Neural progenitor cell (in vitro differentiated cells): ENCODE measurements at places on chromosomes 5 and 9. TPM values are rescaled to one million over a fixed set of nuclear protein-coding genes. Genes with fewer than 3 reads are reported as not detected.

GRCh38 chr9:136553581-136553980 is 7.7 kb upstream of the NOTCH1 start:
- no peak overlapping the region for H3K27ac ChIP-seq
- DNase-seq = no peak
- H3K27me3 ChIP-seq = no peaks in the 10 kb centered on the region
- no peak overlapping the region for H3K4me3 ChIP-seq

DNA sequence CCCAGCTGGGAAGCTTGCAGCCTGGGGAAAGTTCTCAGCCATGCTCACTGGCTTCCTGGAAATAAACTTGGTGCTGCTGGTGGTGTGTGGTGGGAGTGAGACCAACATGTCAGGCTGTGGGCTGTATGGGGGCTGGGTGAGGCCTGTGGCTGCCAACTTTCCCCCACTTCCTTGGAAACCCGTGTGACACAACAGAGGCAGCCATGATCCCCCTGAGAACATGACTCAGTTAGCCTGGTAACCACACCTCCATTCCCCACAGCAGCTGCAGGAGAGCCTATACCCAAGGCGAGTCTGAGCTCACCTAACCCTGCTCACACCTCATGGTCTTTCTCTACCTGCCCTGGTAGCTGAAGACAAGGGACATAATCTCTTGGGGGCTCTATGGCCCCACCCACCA is 72.7 kb upstream of the RGMB start:
- DNase-seq = no peak
- H3K36me3 ChIP-seq = no peaks in the 10 kb centered on the region
- H3K27ac ChIP-seq = no peak overlapping the region

DNA sequence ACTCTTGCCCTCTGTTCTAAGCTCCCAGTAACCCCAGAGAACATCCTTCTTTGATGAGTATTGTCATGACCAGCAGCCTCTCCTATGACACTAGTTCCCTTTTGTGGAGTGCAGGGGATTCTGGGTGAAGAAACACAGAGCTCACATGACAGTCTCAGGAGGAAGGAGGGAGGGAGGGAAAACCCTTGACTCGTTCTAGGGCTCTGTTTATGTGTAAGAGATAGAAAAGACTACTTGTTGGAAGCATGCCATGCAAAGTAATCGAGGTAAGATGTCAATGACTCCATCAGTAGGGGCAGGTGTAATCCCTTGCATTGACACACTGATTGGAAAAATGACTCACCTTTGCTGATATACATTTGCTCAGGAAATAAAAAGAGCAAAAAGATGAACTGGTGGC is 190.2 kb upstream of the ELL2 start:
- H3K36me3 ChIP-seq = no peaks in the 10 kb centered on the region
- no peak for DNase-seq
- H3K27me3 ChIP-seq = no peaks in the 10 kb centered on the region
- no peaks in the 10 kb centered on the region for H3K4me1 ChIP-seq
- H3K4me3 ChIP-seq = no peak overlapping the region
- H3K27ac ChIP-seq = no peak overlapping the region

PTGES gene
- total RNA-seq = 2.3 and 2.9 TPM in 2 replicates

CTSL gene
- total RNA-seq = 35.9 and 37.6 TPM in 2 replicates

SH3PXD2B gene
- 27.3 and 46.3 TPM in 2 replicates for total RNA-seq

DNA sequence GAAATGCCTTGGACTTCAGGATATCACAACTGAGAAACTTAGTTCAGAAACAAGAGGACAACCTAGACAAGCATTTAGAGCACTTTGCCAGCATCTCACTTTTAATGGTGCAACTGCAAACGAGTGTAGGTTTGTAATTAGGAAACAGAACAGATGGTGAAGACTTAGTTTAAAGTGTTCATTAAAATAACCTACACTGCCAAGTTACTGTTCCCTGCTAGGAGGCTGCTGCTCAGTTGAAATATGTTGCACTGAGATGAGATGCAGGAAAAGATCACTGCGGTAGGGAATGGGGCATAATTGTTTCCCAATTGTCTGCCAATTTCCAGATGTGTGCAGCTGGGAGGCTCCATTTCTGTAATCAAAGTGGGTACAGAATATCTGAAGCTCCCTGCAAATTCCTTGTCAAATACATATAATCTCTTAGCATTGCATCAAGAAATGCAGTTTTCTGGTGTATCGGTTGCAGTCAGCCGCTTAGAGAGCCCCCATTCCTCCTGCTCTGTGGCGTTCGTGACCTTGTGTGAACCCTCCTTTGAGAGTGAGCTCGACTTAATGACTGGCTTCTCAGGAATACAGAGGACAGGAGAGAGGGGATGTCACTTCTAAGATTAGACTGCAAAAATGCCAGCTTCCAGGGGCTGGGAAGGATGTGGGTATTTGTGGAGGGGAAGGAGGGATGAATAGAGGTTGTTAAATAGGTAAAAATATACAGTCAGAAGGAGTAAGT is 448.9 kb downstream of the MED10 start:
- no peaks in the 10 kb centered on the region for H3K36me3 ChIP-seq
- no peak overlapping the region for H3K4me3 ChIP-seq
- no peak for DNase-seq
- no peaks in the 10 kb centered on the region for H3K4me1 ChIP-seq
- H3K27ac ChIP-seq = no peak overlapping the region

- H3K4me1 ChIP-seq = peaks cover 13% of the 10 kb centered on the region
- H3K4me3 ChIP-seq = no peak overlapping the region
- no peaks in the 10 kb centered on the region for H3K36me3 ChIP-seq
- no peak overlapping the region for H3K27ac ChIP-seq
These were observed 2.5 kb upstream of the CDK9 start for GRCh38 chr9:127783111-127784008.

GGTA1 gene
- not detected in 2 replicates for total RNA-seq

CD274 gene
- total RNA-seq = not detected in 2 replicates
